ENCODE measurements at places on chromosomes 2 and 18.
A peak's percentile ranks its signal among the peaks of the same experiment; 100 is the strongest.

GRCh38 chr2:110958346-110959119 is 162.2 kb upstream of the BCL2L11 start:
- no peak for DNase-seq

DNA sequence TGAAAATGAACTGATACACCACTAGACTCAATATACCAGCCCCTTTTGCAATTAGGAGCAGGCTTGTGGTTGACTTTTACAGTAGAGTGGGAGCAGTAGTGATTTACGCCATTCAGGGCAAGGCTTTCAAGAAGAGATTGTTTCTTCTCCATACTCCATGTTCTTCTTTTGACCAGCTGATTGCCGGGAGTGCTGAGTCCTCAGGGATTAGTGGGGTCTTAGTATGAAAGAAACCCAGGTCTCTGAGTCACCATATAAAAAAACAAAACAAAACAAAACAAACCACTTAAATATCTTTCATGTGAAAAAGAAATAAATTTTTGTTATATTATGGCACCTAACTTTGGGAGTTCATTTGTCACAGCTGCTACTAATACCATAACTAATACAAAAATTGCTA is 465.6 kb upstream of the TRIB2 start:
- DNase-seq = peak; percentile 58

GRCh38 chr2:205425102-205425501 is 257.2 kb upstream of the NRP2 start:
- DNase-seq = no peak

- DNase-seq = peak; percentile 12
Observed at GRCh38 chr18:58310517-58310916, 266.5 kb downstream of the NEDD4L start.

GRCh38 chr2:72625366-72625765 is 200.5 kb downstream of the EXOC6B start:
- DNase-seq = no peak

DNA sequence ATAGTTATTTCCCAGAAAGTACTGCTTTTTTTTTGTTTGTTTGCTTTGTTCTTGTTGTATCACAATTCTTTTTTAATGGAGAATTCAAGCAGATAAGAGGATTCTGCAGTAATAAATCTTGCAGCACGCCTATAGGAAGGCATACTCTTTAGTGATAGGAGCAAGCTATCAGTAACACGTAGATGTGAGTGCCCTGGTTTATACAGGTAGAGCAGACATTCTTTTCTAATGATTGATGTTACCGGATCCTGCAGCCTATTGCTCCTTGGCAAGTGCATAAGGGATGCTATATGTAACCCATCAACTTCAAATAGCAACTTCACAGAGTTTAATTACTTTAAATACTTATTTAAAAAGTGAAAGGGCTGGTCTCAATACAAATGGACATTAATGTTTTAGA is 834.2 kb upstream of the GCFC2 start:
- no peak for DNase-seq

GRCh38 chr2:83844490-83844889 is 614.6 kb downstream of the SUCLG1 start:
- DNase-seq = no peak

Data from skeletal muscle cell (primary cell).